GM12891 (cell line): ENCODE measurements at places on chromosomes 5 and 9.
A peak's percentile ranks its signal among the peaks of the same experiment; 100 is the strongest.

- DNase-seq: no peak
These were observed 57.3 kb downstream of the ARSB start for GRCh38 chr5:78927657-78928282.

GRCh38 chr5:144100702-144101101, 69.8 kb downstream of the YIPF5 start:
- no peak for DNase-seq

DNA sequence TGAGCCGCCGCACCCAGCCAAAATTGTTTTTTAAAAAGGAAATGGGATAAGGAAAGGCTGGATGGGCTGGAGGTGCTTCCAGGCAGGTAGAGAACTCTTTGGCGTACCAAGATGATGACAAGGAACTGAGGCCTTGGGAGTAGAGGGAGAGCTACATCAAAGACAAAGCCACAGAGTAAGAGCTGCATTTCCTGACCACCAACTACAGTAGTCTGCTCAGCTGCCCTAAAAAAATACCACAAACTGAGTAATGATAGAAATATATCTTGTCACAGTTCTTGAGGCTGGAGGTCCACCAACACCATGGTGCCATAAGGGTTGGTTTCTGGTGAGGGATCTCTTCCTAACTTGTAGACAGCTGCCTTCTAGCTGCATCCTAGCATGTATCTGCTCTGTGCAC, 8.2 kb downstream of the OR1K1 start:
- DNase-seq: no peak

DNA sequence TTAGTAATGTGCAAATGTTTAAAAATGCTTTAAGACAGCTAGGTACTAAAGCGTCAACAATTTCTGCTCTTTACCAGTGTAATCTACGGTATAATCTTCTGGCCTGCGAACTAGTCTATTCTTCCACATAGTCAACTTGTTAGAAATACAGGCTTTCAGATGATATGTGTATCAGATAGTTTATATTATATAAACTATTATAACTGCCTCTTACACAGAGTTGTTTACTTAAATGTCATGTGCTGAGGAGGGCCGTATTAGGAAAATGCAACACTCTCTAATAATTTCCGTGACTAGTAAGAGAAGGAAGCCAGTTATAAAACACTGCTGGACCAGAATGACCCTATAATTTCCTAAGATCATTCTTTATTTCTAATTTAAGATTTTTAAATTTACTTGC, 63.6 kb downstream of the WDR41 start:
- DNase-seq: no peak

DNA sequence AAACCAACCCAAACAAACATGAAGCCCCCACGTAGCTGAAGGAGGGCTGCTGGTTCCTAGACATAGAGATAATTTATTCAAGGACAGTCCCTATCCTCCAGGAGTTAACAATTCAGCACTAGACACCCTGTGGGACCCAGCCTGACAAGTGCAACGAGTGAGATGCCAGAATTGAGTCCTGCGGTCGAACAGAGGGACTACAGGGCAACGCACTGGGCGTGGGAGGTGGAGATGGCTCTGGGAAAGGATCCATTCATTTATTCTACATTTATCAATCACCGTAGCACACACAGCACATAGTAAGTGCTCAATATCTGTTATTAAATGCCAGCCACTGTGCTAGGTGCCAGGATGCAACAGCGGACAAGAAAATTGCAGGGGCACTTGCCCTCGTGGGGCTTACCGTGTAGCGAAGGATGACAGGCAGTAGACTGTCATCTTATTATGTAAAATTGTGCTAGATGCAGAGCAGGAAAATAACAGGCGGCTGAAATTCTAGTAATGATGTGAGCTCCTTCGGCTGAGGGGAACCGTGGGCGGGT, 855 bp upstream of the ARHGAP26 start:
- peak; percentile 18 for DNase-seq
